Stomach (tissue), 19 donors: ENCODE measurements at places on chromosomes 2 and 18. TPM values are rescaled to one million over a fixed set of nuclear protein-coding genes. Genes with fewer than 3 reads are reported as not detected.

The KIAA2012 gene
- 0.18 TPM for total RNA-seq

The TP53I3 gene
- 38.7 TPM for total RNA-seq

The FSHR gene
- not detected for total RNA-seq

The ACKR3 gene
- 5.2 TPM for total RNA-seq

The MEP1B gene
- total RNA-seq, result not detected

The REG1B gene
- not detected for total RNA-seq

The ITGB6 gene
- 49.6 TPM for total RNA-seq

The ZEB2 gene
- total RNA-seq, result 65.5 TPM

DNA sequence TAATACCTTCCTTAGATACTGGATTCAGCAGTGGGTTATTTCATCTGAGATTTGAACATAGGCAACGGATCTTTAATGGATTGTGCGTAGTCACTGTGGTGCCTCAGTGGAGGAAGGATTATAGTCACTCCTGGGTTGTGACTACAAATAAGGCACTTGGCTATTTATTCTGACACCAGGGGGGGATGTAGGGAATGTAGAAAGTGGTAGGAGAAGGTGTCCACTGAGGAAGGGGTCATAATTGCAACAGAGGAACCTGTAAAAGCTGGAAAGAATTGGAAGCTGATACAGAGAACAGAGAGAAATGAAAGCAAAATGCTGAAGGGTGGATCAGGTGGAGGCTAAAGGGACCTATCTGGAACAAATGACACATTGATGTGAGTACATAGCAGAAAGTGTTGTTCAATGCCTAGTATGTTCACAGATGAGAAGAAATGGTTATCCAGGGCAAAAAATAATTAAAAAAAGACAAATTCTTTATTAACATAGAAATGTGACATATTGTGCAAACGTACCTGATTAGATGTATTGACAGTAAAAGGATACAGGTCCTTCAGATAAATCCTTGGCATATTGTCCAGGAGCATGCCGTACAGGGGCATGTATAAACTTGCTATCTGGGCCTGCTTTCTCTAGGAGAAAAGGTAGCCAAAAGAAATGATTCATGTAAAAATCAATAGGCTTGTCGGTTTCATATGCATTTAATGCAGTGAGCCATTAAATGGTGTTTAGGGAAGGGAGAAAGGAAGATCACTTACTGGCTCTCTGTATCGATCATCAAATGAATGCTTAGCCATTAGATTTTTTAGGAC, 91.2 kb upstream of the CCDC195 start:
- DNase-seq, result no peak

DNA sequence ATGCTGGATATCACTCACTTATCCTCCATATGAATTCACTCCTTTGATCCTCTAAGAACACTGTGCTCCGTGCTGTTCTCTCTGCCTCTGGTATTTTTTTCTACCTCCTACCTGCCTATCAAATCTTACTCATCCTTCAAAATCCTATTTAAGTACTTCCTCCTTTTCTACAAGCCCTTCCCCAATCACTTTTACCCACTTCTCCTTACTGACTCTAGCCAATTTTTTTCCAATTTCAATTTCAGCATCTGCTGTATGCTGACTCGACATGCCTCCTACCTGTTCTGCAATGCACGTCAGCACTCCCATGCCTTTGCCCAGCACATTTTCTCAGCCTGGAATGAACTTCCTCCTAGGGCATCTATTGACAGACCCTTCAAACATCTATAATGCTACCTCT, 37.3 kb upstream of the LNPK start:
- no peak for DNase-seq

DNA sequence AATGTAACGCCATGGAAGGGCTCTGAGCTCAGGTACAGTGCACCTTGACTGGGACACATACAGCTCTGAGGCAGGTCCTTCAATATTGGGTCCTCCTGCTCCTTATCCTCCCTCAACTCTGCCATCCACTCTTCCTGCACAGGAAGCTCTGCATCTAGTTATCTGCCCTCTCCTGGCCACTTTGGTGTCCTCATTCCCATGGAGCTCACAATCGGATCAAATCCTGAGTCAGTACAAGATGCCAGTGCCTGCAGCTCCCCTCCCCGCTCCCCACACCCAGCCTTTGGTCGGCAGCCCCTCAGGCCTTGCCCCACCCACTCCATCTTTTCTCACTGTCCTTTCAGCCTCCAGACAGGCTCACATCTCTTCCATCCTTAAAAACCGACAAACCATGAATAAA, 58.0 kb downstream of the LRRFIP1 start:
- DNase-seq, result no peak

DNA sequence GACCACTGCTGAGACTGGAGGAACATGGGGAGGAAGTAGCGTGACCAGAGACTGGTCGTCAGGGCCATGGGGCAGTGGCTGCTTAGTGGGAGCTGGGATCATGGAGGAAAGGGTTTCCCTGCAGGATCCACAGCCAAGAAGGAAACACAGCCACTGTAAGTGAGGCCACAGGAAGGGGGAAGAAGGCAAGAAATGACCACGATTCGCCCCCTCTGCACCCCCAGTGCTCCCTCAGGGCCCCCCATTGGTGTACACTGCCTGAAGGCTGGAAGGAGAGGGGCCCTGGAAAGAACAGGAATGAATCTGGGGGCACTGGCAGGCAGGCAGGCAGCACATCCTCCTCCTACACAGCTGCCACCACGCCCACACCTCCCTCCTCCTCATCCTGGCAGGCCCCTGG, 62.5 kb upstream of the RMDN2 start:
- DNase-seq, result no peak

GRCh38 chr2:68940369-68940768, 12.3 kb downstream of the GKN2 start:
- DNase-seq, result no peak

DNA sequence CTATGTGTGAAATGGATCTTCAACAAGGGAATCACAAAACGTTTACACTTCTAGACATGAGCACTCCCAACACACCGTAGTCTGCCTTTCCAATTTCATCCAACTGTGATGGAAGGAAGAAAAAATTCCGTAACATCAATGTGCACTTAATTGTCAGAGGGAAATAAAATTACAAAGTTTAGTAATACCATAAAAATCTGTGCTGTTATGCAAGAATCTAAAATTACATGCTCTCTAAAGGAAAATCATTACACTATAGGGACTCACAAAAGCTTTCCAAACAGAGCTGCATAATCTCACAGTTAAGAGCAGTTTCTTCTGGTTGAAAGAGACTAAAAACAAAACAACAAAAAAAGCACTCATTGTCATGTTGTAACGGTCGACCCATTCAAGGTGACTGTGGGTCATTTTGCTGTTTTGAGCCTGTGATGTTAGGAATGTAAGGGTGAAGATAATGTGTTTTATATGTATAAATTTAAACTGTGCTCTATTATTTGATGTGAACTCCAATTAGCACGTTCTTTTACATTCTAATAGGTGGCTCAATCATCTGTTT, 698.0 kb downstream of the TDRD15 start:
- no peak for DNase-seq

- DNase-seq, result no peak
Observed at GRCh38 chr2:21710031-21710430, 586.3 kb downstream of the TDRD15 start.

GRCh38 chr2:208358758-208359631, 47.6 kb upstream of the PTH2R start:
- DNase-seq, result no peak

DNA sequence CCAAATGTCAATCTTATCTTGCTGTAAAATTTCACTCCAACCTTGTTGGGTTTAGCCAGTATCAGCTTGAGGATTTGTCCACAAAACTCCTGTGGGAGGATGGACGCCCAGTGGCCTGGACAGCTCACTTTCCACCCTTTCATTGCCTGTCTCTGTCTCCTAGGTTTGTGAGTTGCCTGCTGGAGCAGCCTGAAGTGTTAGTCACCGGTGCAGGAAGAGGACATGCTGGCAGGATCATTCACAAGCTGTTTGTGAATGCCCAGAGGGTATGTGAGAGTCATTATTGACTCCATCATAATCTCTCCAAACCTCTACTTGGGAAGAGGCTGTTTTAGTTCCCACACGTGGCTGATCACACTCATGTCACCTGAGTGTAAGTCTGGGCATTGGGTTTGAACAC, 112.3 kb downstream of the RAB3GAP1 start:
- no peak for DNase-seq

DNA sequence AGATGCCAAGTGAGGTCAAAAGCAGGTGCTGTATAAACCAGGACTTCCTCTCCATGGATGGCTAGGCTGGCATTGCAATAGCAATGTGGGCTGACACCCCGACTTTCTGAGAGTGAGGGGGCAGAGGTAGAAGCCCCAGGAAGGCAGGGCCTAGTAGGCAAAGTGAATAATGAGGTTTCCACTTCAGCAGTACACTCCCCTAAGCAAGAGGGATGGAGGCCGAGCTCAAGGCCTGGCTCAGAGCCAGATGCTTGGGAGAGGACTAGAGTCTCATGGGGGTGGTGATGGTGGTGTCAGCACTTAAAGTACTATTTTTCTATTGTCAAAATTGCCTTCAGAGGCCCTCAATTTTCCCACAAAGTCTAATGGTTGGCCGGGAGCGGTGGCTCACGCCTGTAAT, 41.6 kb upstream of the HK2 start:
- DNase-seq, result no peak
